Upper lobe of left lung (tissue), 6 donors: ENCODE measurements at places on chromosomes 1 and 21. TPM values are rescaled to one million over a fixed set of nuclear protein-coding genes. Genes with fewer than 3 reads are reported as not detected.

GRCh38 chr1:160077486-160077885, 3.9 kb upstream of the KCNJ9 start:
- H3K27ac ChIP-seq, result no peak overlapping the region
- no peaks in the 10 kb centered on the region for H3K4me1 ChIP-seq
- DNase-seq, result no peak
- peaks cover 11% of the 10 kb centered on the region for H3K27me3 ChIP-seq
- no peaks in the 10 kb centered on the region for H3K36me3 ChIP-seq

DNA sequence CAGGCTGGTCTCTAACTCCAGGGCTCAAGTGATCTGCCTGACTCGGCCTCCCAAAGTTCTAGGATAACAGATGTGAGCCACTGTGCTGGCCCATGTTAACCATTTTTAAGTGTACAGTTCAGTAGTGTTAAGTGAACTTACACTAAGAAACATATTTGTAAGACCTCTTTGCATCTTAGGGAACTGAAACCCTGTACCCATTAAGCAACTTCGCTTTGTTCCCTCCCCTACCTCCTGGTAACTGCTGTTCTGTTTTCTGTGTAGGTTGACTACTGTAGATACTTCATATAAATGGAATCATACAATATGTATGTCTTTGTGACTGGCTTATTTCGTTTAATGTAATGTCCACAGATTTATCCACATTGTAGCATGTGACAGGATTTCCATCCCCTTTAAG, 11.0 kb downstream of the NUDC start:
- no peak overlapping the region for H3K27ac ChIP-seq
- peaks cover 78% of the 10 kb centered on the region for H3K36me3 ChIP-seq
- H3K4me3 ChIP-seq, result no peak overlapping the region
- H3K27me3 ChIP-seq, result no peaks in the 10 kb centered on the region
- no peak for DNase-seq
- H3K4me1 ChIP-seq, result no peaks in the 10 kb centered on the region

- no peaks in the 10 kb centered on the region for H3K27me3 ChIP-seq
- no peaks in the 10 kb centered on the region for H3K36me3 ChIP-seq
- no peak overlapping the region for H3K27ac ChIP-seq
Observed at GRCh38 chr1:232383455-232384123, 246.3 kb downstream of the SIPA1L2 start.

SLC19A2 gene
- total RNA-seq, result 37.1 TPM

SUSD4 gene
- total RNA-seq, result 1.9 TPM

DNA sequence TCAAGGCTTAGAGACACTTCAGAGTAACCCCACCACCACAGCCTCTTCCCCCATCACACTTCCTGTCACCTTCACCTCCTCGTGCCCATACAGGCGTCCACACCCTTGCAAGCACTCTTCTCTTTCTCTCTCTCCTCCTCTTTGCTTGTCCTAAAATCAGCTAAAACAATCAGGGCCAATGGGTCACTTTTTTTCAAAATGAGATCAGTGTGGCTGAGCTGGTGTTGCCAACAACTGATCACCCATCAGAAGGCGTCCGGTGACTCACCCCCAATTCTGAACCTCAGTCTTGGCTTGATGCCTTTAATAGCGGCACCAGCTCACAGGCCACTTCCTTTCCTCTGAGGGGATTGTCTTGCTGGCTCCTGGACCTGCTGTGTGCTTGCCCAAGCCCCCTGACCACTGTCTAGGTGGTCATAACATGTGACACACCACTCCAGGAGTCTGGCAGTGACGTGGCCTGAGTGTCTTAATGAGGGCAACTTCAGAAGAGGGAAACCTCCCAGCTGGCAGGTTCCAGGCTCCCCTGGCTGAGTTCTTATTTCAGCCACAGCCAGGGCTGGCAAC, 1.6 kb downstream of the DRAXIN start:
- peaks cover 17% of the 10 kb centered on the region for H3K4me1 ChIP-seq
- DNase-seq, result no peak
- no peaks in the 10 kb centered on the region for H3K36me3 ChIP-seq
- H3K27me3 ChIP-seq, result peaks cover 27% of the 10 kb centered on the region
- H3K27ac ChIP-seq, result no peak overlapping the region

DNA sequence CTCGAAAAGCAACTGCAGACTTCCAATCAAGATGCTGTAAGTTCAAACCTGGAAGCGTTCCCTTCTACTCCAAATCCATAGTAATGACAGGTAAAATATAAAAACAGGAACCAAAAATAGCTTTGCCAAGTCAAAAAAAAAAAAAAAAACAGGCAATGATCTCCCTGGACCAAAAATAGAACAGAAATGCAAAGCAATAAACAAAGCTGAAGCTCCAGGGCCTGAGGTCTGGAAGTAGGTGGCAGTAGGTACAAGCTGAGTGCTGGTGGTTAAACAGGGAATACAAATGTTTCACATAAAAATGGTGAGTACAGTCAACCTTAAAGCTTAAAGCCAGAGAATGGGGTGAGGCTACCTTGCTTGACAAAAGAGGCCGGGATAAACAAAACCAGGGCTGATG, 610.8 kb downstream of the SMYD3 start:
- H3K27ac ChIP-seq, result no peak overlapping the region
- no peak overlapping the region for H3K4me3 ChIP-seq
- no peaks in the 10 kb centered on the region for H3K36me3 ChIP-seq
- no peaks in the 10 kb centered on the region for H3K4me1 ChIP-seq
- H3K27me3 ChIP-seq, result no peaks in the 10 kb centered on the region
- no peak for DNase-seq

DNA sequence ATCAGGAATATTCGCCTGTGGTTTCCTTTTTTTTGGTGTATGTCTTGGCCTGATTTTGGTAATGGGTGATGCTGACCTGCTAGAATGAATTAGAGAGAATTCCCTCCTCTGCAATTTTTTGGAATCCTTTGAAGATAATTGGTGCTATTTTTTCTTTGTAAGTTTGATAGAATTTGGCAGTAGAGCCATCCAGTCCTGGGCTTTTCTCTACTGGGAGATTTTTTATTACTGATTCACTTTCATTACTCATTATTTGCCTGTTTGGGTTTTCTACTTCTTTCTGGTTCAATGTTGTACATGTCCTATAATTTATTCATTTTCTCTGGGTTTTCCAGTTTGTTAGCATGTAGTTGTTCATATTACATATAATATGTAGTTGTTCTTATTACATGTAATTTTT, 48.7 kb downstream of the NTMT2 start:
- no peaks in the 10 kb centered on the region for H3K36me3 ChIP-seq
- no peaks in the 10 kb centered on the region for H3K4me1 ChIP-seq
- H3K27me3 ChIP-seq, result no peaks in the 10 kb centered on the region
- no peak for DNase-seq

DNA sequence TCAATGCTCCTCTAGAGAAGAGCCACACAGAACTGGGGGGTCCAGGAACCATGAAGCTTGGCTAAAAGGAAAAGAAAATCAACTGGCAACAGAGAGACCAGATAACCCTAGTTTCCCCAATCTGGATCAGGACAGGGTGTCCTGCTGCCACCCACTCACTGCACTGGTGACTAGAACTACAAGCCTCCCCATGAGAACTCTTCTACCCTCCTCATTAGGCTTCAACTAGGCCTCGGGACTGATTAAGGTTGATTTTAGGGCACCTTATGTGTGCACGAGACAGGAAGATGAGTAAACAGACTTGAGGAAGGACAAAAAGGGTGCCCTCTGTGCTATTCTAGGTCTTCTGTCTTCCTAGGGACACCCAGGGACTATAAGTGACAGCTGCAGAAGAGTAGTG, 2.3 kb upstream of the SF3B4 start:
- no peak overlapping the region for H3K4me3 ChIP-seq
- H3K27ac ChIP-seq, result no peak overlapping the region
- no peaks in the 10 kb centered on the region for H3K27me3 ChIP-seq

TAS1R1 gene
- total RNA-seq, result 0.11 TPM

- H3K36me3 ChIP-seq, result no peaks in the 10 kb centered on the region
- no peaks in the 10 kb centered on the region for H3K27me3 ChIP-seq
Observed at GRCh38 chr1:160465123-160465522, 57.9 kb downstream of the SLAMF6 start.

- H3K4me1 ChIP-seq, result no peaks in the 10 kb centered on the region
- no peak for DNase-seq
- no peak overlapping the region for H3K27ac ChIP-seq
- H3K36me3 ChIP-seq, result no peaks in the 10 kb centered on the region
- no peaks in the 10 kb centered on the region for H3K27me3 ChIP-seq
Observed at GRCh38 chr1:167460836-167461235, 57.5 kb downstream of the CD247 start.

WDTC1 gene
- 54.6 TPM for total RNA-seq

DNA sequence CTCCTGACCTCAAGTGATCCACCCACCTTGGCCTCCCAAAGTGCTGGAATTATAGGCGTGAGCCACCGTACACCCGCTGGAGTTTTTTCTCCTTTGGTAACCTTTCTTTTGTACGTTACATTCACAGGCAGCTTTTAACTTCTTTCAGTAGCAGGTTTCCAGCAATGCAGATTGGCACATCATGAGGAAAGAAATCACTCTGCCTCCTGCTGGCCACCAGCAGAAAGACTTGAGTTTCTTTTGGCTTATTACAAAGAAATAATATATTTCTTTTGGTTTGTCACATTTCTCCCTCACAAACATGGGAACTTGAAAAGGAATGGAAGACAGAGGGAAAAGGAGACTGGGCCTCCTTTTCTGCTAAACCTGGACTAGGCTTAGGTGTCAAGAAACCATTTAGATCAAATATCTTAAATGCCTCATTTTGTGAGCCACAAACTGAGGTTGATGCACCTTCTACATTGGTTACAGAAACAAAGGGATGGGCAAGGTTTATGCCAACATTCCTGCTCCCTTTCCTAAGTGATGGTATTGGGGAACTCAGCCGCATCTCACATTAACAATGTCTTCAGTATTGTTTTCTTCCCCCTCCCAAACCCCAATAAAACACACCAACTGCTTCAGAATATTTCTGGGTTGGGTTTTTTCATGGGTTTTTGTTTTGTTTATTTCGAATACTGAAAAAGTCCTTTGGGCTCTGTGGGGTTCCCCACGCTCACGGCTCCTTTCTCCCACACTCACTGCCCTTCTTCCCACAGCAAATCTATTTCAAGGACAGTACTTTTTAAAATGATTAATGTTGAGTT, 7.7 kb downstream of the ENSA start:
- peak overlapping the region; percentile 75 for H3K27ac ChIP-seq
- no peak for DNase-seq
- H3K4me3 ChIP-seq, result peak overlapping the region; percentile 10
- H3K4me1 ChIP-seq, result peaks cover 46% of the 10 kb centered on the region
- H3K36me3 ChIP-seq, result peaks cover 40% of the 10 kb centered on the region
- no peaks in the 10 kb centered on the region for H3K27me3 ChIP-seq

GRCh38 chr1:204366759-204367158, 7.0 kb upstream of the PLEKHA6 start:
- H3K27ac ChIP-seq, result no peak overlapping the region
- no peak overlapping the region for H3K4me3 ChIP-seq
- no peaks in the 10 kb centered on the region for H3K27me3 ChIP-seq
- no peak for DNase-seq

DNA sequence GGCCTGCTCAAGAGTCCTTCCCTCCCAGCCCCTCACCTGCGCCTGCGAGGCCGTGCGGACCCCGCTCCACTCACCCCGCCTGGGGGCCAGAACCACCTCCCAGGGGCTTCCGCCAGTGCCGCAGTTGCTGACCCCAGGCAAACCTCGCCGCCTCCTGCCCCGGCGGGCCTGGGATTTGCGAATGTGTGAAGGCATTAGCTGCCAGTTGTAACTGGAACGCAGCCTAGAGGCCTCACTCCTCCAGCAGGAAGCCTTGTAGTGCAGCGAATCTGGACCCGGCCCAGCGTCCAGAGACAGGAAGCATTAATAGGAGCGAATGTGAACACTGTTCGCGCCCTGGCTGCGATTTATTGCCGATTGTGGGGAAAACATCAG, 140.9 kb upstream of the ARHGEF16 start:
- peak overlapping the region; percentile 83 for H3K27ac ChIP-seq
- peaks cover 26% of the 10 kb centered on the region for H3K4me1 ChIP-seq
- H3K36me3 ChIP-seq, result no peaks in the 10 kb centered on the region
- H3K27me3 ChIP-seq, result no peaks in the 10 kb centered on the region
- DNase-seq, result peak; percentile 86
- H3K4me3 ChIP-seq, result no peak overlapping the region

TMEM82 gene
- total RNA-seq, result not detected

- no peaks in the 10 kb centered on the region for H3K4me1 ChIP-seq
- no peak for DNase-seq
- no peak overlapping the region for H3K4me3 ChIP-seq
- no peaks in the 10 kb centered on the region for H3K36me3 ChIP-seq
- H3K27ac ChIP-seq, result no peak overlapping the region
- H3K27me3 ChIP-seq, result no peaks in the 10 kb centered on the region
Observed at GRCh38 chr1:154765970-154766369, 104.1 kb downstream of the KCNN3 start.

- peak within 1 kb of the TSS; percentile 90 for H3K27ac ChIP-seq
- H3K27me3 ChIP-seq, result no peaks in the 10 kb centered on the region
- H3K36me3 ChIP-seq, result no peaks in the 10 kb centered on the region
- H3K4me1 ChIP-seq, result peaks cover 47% of the 10 kb centered on the region
- DNase-seq, result peak; percentile 95
Observed at GRCh38 chr1:26529655-26530409, at the start of gene RPS6KA1. Gene RPS6KA1, plus strand, starts transcription at chr1:26529761. Its CDS starts 160 bp downstream, at chr1:26529921.

DNA sequence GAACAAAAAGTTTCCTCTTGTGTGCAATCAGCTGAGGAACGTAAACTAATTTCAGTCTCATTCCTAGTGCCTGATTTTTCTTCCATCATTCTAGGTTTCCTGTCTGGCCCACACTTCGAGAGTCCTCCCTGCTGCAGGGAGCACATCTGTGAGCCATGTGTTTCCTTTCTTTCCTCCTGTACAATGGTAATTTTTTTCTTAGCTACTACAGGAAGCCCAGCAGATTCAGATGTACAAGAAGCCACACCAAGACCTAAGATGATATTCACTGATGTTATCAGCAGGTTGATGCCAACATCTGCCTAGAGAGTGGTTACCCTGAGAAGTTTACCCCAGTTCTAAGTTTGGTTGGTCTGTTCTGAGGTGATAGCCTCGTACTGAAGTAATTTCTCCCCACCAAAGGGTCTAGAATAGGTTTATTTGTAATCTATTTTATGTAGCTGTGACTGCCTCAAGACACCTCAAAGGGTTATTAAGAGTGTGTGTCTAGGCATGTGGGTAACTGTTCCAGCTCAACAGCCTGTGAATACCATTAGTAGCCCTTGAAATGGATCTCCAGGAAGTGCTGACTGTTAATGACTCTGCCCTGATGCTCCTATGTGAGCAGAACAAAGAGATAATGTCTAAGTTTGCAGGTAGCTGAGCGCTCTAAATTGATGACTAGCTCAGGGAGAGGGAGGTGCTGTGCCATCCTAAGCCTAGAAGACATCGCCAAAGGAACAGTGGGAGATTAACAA, 31.7 kb upstream of the CLDN14 start:
- no peak for DNase-seq
- no peaks in the 10 kb centered on the region for H3K27me3 ChIP-seq
- H3K36me3 ChIP-seq, result no peaks in the 10 kb centered on the region
- H3K4me3 ChIP-seq, result no peak overlapping the region
